Adipocyte (in vitro differentiated cells): ENCODE measurements at places on chromosomes 6 and 20.
A peak's percentile ranks its signal among the peaks of the same experiment; 100 is the strongest.

DNA sequence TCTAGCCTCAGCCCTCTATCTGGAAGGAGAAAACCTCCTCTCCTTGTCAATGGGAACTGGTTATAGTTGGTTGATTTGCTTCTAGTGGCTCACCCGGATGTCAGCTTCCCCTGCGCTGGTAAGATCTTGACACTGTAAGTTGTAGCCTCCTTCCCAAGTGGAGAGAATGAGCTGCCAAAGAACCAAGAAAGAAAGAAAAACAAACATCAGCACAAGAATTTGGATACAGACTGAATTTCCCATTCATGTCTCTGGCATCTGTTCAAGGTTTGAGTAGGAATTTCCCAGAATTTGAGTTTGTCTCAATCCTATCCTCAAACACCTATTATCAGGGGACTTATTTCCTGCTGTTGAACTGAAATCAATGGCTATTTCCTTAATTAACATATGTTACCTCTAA, 44.1 kb downstream of the ELOVL2 start:
- peak; percentile 63 for DNase-seq

- DNase-seq = no peak
These were observed 53.3 kb downstream of the CNKSR3 start for GRCh38 chr6:154457046-154457713.

DNA sequence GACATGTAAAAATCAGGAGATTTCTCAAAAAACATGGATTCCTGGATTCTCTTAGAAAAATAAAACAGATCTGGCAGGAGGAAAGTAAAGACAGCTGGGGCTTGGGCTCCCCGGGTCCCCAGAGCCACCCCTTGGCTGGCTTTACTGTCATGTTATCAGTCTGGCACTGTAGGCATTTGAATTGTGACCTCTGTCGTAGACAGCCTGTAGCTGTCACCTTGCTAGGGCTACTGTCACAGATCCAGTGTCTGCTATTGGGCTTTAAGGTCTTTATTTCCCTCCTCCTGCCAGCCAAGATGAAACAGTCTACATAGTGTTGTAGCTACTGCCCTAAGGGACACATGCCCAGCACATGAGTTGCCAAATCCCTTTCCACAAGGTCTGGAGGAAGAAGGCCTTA, 37.5 kb downstream of the ABRACL start:
- DNase-seq = no peak

DNA sequence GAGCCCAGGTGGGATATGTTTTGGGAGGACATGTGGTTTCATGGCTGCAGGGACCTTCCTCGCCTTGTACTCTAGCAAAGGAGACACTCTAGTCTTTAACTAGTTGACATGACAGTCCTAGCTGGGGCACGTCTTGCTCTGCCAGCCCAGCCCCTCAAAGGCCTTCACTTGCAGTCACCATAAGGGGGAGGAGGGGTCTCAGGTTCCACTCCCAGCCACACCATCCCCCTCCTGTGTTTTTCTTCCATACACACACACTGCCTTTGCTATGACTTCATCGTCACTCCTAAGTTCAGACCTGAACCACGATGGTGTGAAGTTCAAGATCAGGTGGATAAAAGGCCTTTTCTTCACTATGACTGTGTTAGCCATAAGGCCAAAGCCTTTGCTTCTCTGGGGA, 13.5 kb downstream of the ULBP1 start:
- DNase-seq = no peak

DNA sequence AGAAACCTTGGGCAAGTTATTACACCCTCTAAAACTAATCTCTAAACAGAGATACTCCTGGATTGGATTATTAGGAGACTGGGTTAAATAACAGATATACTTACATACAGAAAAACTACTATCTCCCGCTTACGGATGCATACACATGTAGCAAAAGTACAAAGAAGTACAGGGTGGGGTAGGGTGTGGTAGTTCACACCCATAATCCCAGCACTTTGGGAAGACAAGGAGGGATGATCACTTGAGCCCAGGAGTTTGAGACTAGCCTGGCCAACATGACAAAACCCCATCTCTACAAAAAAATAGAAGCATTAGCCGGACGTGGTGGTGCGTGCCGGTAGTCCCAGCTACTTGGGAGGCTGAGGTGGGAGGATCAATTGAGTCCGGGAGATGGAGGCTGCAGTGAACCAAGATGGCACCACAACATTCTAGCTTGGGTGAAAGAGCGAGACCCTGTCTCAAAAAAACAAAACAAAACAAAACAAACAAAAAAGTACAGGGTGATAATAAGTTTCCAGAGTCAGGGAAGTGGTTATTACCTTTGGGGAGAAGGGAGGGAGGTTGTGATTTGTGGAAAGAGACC, 8.1 kb downstream of the PIM1 start:
- no peak for DNase-seq

DNA sequence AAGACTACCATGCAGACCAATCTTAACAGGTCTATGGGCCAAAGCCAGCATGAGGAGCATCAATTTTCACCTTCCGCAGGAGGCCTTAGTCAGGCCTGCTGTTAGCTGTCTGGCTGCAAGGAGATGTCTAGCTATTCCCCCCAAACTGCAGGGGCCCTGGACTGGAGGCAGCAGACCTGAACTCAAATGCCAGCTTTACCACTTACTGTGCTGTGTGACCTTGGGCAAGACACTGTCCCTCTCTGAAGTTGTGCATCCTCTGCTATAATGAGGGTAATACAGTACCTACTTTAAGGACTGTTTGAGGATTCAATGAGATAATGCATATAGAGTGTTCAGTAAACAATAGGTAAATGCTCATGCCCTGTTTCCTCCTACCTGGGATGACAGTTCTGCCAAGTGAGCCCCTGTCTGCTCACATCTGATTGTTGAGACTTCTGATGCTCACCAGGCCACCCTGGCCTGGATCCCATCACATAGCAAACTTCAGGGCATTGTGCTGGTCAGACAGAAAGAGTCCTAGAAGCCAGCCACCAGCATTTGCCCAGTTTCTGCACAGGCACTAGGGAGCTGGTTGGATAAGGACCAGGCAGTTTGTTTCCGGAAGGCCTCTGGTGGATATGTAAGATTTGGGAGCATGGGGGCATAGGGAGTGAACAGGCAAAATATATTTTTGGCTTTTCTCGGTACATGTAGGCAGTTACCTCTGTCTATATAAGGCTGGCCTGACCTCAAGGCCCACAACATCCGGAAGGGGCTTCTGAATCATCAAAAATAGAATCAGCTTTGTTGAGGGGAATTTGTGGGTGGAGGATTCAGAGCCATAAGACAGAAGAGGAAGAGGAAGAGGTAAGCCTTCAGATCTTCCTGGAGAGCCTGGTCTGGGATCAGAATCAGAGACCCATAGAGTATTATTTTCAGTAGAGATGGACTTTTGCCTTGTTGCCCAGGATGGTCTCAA, 2.3 kb upstream of the OCSTAMP start:
- DNase-seq = no peak

GRCh38 chr6:170206851-170207431, 83.9 kb downstream of the DLL1 start:
- no peak for DNase-seq

GRCh38 chr6:79498842-79499241, 38.4 kb downstream of the LCA5 start:
- no peak for DNase-seq

DNA sequence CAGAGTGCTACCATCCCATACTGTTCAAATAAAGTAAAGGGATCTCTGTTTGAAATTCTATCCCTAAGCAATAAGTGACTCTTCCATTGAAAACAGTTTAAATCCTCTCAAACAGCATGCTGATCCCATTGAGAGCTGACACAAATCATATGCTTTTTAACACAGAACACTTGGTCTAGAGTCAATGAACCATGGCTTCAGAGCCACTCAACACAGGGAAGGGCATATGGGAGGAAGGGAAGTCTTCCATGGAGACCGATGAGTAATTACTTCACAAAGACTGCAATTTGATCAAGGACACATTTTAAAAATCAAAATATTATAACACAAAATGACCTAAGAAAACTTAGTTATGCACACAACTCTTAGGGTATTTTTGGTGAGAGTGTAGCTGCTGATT, 1073.0 kb upstream of the MAP3K7 start:
- no peak for DNase-seq

GRCh38 chr6:150528648-150529285, 70.9 kb upstream of the PLEKHG1 start:
- DNase-seq = no peak

DNA sequence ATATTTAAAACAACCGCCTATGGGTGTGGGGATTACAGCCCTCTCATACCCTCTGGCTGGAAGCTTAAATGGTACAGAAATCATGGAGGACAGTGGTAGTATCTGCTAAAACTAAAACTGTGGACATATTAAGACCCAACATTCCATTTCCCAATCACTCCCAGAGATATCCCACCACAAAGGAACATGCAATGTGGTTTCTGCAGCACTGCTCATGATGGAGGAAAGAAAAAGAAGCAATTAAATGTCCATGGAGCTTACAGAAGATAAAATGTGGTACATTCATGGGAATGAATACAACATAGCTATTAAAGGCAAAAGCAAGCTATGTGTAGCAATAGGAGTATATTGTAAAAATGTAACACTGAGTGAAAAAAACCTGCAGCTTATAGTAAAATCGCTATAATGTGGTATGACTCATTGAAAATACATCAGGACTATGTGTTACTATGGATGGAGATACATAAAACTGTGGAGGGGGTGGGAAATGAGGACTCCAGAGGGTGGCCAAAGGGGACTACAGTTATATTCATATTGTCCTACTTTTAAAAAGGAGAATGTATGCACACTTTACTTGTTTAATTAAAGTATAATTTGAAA, 22.9 kb upstream of the NNAT start:
- peak; percentile 15 for DNase-seq

- DNase-seq = peak; percentile 58
These were observed 66.8 kb upstream of the IYD start for GRCh38 chr6:150301846-150302519.

DNA sequence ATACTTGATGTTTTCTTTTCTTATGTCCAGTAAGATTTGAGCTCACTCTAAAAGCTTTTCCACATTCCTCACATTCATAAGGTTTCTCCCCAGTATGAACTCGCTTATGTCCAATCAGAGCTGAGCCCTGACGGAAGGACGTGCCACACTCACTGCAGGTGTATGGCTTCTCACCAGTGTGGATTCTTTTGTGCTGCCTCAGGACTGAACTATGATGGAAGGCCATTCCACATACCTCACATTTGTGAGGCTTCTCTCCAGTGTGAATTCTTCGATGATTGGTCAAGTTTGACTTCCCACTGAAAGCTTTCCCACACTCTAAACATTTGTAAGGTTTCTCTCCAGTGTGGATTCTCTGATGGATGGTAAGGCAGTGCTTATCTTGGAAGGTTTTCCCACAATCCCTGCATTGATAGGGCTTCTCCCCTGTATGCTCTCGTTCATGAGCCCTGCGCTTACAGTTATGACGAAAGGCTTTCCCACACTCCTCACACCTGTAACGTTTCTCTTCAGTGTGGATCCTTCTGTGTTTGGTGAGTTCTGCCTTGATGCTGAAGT, 9.9 kb downstream of the ZNF311 start:
- no peak for DNase-seq

- DNase-seq = no peak
These were observed 56.1 kb upstream of the APCDD1L start for GRCh38 chr20:58571356-58571692.

GRCh38 chr20:38395165-38395564, 40.0 kb downstream of the SNHG17 start:
- DNase-seq = peak; percentile 46

GRCh38 chr6:85802162-85802561, 159.5 kb upstream of the SYNCRIP start:
- DNase-seq = no peak

DNA sequence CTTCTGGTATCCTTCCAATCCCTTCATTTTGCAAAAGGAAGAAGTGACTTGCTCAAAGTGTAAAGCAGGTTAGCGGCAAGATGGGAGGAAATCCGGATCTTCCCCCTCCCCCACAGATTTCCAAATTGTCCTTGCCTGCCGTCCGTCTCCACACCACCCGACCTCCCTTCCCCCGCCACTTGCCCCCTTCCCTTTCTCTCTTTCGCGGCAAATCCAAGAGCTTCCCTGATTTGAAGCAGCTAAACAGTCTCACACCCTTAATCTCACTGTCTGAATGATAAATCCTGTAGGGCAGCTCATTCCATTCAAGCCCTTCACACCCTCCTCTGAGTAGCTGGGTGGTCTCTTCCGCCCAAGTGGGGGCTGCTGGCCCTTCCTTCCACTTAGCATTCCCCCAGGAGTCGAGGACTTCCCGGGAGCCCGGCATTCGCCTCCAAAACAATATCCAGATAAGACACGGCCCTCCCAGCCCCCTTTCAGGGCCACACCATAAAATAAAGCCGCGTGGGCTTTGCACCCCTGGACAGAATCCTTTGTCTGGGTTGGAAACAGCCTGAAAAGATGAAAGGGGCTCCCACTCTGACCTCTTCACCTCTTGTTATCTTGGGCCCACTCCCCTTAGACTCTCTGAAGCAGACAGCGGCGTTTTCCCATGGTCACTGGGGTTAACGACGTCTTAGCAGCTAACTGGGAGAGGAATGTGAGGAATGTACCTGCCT, 44.0 kb upstream of the PIM1 start:
- DNase-seq = no peak

GRCh38 chr20:51687108-51687507, 81.1 kb downstream of the ATP9A start:
- peak; percentile 33 for DNase-seq
